HCEC 1CT (cell line): ENCODE measurements at places on chromosomes 3 and 15.

DNA sequence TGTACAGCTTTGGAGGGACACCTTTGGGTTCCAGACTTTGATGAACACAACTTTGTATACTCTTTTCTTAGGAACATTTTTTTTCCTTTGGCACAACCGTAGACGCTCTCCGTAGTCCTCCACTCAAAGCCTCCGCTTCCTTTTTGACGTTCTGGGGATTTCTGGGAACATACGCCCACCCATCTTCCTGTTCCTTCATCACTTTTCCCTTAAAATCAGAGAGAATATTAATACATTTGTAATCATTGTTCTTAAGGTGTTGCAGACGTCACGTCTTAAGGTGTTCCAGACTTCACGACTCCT, 405 bp upstream of the SPG21 start:
- no peak for DNase-seq

DNA sequence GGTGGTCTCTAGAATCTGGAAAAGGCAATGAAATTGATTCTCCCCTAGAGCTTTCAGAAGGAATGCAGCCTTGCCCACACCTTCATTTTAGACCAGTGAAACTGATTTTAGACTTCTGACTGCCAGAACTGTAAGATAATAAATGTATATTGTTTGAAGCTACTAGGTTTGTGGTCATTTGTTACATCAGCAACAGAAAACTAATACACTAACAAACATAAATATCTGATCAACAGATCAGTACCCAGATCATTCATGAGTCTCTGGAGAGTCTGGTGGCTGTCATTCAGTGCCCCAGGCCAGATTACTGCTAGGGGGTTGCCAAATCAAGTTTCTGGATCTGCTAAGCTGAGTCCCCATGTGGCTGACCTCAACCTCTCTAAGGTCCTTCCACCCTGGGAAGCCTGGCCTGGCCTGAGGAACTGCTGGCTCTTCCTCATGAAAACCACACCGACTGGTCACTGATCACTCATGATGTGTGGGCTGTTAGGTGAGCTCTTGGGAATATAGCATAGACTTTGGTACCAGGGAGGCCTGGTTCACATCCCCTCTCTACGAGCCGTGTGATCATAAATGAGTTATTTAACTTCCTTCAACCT, 11.1 kb upstream of the LACTB start:
- no peak for DNase-seq

- peak; percentile 90 for DNase-seq
Observed at GRCh38 chr15:89662893-89663626, 7.8 kb upstream of the KIF7 start.

- peak; percentile 37 for DNase-seq
Observed at GRCh38 chr3:134423153-134423552, 48.9 kb upstream of the AMOTL2 start.

DNA sequence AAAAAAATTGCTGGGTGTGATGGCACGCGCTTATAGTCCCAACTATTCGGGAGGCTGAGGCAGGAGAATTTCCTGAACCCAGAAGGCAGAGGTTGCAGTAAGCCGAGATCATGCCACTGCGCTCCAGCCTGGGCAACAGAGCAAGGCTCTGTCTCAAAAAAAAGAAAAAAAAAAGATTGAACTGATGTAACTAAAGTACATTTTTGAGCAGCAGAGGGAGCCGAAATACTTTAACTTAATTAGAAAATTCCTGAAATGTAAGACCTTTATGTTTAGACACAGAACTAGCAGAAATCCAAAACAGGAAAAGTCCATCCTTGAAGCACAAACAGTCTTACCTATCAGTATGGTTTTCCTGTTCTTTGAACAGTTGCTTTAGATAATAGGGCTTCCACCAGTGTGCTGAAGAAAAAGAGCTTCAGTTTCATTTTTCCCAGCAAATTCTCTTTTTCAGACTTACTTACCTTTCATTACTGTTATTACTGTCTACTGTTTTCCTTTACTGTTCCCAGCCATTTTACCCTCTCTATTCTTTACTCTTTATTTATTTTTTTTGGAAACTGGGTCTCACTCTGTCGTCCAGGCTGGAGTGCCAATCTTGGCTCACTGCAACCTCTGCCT, 33.4 kb upstream of the ZNF609 start:
- DNase-seq = peak; percentile 35

GRCh38 chr15:81882504-81882903, 163.3 kb downstream of the MEX3B start:
- DNase-seq = no peak
